ENCODE measurements at places on chromosomes 11 and 22. TPM values are rescaled to one million over a fixed set of nuclear protein-coding genes. Genes with fewer than 3 reads are reported as not detected.

DNA sequence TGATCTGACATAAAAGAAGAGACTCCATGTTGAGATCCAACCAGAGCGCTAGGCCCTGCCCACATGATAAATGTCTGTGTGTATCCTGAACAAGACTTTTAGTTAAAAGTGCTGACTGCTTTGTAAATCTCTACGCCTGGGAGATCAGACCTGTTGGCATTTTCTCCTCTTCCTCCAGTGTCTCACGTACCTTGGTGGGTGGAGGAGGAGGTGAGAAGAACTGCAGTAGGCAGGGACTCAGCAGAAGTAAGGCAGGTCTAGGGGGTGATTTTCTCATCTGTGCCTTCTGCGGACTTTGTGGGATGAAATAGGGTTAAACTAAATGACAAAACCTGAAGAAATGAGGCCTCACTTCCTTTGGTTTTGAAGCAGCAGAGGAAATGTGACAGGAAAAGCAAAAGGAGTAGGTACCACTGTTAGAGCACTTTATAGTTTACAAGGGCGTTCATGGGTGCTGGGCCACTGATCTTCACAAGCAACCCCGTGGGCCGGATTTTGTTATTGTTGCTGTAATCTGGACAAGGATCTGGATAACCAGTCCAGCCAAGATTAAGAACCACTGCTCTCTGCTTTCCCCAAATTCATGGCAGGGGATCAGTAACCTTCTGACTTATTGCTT, 36.7 kb upstream of the PLET1 start:
- no peak for DNase-seq

- DNase-seq, result no peak
Observed at GRCh38 chr11:86449993-86450629, 75.4 kb downstream of the CCDC81 start.

DNA sequence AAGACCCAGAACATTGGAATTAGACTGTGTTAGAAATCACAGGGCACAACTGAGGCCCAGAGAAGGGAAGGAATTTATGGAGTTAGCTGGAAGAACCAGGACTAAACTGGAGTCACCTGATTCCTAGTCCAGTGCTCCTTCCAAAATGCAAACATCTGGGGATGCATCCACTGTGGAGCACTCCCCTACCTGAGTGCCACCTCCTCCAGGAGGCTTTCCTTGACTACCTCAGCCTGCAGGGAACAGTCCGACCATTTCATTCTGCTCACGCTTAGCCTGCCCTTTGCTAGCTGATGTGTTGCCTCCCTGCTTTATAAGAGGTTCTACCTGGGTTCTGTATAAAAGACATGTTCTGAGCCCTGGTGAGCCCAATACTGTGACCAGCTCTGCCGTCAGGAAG, 24.0 kb downstream of the CHRDL2 start:
- DNase-seq, result no peak

- no peak for DNase-seq
Observed at GRCh38 chr22:32854351-32854804, 52.9 kb downstream of the TIMP3 start.

- DNase-seq, result peak; percentile 87
Observed at GRCh38 chr11:3905080-3905953, 49.9 kb downstream of the STIM1 start.

DNA sequence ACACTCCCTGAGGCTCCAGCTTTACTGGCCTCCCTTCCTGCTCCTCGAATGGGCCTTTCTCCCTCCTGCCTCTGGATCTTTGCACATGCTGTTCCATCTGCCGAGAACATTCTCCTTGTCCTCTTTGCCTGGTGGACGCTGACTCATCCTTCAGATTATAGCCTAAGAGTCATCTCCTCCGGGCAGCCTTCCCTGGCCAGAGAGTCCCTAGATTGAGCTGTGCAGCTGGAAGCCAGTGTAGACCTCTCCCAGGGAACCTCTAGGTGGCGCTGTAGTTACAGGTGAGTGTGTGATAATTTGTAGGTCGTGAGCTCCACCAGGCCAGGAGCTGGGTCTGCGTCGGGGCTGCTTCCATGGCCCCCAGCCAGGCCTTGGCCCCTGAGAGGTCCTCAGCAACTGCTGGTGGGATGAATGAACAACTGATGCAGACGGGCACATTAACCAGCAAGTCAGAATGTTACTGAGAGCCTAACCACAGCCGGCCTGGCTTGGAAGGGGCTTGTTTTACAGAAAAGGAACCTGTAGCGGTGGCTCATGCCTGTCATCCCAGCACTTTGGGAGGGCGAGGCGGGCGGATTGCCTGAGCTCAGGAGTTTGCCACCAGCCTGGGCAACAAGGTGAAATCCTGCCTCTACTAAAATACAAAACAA, 8.7 kb downstream of the PNPLA5 start:
- DNase-seq, result peak; percentile 65

MUC6 gene
- total RNA-seq, result 0.08 TPM

GRCh38 chr11:93689240-93689639, 27.8 kb downstream of the CEP295 start:
- no peak for DNase-seq

CALCB gene
- total RNA-seq, result not detected

DNA sequence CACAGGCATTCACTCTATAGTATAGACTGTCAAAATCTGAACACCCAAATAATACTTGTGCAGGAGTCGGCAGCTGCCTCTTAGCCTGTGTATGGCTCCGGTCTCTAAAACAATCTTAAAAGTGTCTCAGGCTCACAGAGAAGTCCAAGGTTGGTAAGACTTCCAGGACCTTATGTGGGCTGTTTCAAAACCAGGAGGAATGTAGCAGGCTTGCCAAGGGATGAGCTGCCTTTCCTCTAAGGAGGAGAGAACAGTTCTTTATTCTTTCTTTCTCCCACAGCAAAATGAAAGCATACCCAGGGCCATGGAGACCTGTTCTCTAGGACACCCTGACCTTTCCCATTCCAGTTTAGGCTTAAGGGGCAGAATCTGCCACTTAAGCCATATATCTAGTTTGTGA, 176.5 kb downstream of the TRPC6 start:
- DNase-seq, result no peak

GRCh38 chr11:117478126-117478860, 150.6 kb downstream of the CEP164 start:
- DNase-seq, result no peak

NUDT8 gene
- total RNA-seq, result 60.0 TPM

DNA sequence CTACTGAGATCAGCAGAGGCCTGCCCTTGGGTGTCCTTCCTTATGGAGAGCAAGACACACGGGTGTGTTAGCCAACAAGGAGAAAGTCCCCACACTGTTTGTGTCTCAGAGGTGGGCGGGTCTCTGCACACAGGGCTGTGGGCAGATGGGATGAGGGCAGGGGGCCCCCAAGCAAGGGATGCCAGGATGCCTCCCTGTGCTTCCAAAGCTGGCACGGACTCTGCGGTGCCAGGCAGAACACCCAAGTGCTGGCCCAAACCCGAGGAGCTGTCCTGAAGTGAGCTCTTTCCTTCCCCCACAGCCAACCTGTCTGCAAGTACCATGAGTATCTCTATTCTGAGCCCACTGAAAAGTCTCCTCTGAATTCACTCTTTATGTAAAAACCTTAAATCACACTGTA, 273.3 kb downstream of the CTTN start:
- no peak for DNase-seq

DNA sequence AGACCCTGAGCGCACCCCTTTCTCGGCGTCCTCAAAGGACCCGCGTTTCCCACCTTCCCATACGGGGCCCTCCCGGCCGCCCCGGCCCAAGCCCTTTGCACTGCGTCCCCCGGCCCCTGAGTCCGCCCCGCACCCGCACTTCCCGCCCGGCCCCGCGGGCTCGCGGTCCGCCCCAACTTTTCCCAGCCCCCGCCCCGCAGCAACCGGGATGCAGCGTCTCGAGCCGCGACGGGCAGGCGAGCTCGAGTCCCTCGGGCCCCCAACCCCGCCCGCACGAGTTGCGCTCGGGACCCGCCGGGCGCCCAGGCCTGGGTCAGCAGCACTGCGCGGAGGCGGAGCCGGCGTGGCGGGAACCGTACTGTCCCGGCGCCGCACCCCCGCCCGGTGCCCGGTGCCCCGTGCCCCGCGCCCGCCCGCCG, 371 bp downstream of the SMCO4 start:
- no peak for DNase-seq

ADORA2A gene
- 0.44 TPM for total RNA-seq

GRCh38 chr22:49494555-49494954, 333.1 kb downstream of the BRD1 start:
- no peak for DNase-seq

OMP gene
- not detected for total RNA-seq

- DNase-seq, result no peak
Observed at GRCh38 chr11:35584321-35584720, 33.9 kb upstream of the FJX1 start.

GRM5 gene
- not detected for total RNA-seq

GRCh38 chr11:9141186-9141585, 49.8 kb upstream of the SCUBE2 start:
- DNase-seq, result no peak

CCND1 gene
- 151 TPM for total RNA-seq

TMEM151A gene
- total RNA-seq, result 0.08 TPM
